RPMI8226 (cell line): ENCODE measurements at places on chromosomes 1 and 21.

GRCh38 chr1:77188770-77189169 lies 30.5 kb downstream of the PIGK start:
- DNase-seq = no peak

GRCh38 chr1:163774401-163774945 lies 452.7 kb downstream of the NUF2 start:
- DNase-seq = no peak

DNA sequence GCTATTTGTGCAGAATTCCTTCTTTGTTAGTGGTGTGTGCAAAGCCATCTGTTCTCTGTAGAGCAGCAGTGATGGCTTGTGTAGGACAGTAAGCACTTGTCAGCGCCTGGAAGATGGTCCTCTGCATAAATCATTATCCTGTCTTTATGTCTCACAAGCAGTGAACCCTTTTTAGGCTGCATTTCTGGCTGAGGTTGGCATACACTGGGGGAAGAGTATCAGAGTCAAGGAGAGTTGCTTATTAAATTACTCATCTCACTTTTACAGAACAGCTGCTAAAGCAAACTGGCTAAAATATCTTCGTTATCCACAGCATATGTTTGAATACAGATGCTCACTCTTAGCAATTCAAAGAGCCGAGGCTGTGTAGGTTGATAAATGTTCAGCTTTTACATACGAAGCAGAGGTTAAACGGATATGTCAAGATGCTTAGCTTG lies 54.6 kb upstream of the NCAM2 start:
- DNase-seq = no peak

DNA sequence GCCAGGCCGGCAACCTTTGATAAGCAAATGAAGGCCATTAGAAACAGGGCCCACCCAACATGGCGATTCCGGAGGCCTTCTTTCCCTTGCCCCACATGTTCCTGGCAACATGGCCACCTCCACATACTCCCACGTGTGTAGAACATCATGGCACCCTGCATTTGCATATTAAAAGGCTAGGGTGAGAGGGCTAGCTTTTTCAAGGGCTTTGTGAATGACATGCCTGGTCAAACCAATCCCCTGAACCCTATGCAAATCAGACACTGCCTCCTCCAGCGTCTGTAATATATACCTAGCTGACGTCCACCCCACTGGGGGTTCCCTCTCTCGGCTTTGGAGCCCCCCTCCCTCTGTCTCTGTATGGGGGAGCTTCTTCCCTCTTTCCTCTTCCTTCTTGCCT lies 1.6 kb downstream of the ADCY10 start:
- DNase-seq = no peak

DNA sequence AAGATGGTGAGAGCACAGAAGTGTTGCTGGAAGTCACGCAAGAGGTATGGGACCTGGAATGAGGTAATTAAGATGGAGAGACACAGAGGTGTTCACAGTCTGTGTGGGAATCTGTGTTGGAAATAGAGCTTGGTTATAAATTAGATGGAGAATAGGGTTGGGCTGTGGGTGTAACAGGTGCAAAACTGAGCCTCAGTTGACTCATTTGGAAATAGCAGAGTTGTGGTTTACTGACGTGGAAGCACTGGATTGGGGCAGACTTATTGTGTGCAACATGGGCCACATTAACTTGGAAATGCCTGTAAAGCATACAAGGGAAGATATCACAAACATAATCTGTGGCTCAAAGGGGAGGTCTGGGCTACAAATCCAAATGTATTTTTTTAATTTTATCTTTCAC lies 13.0 kb downstream of the CAMSAP2 start:
- no peak for DNase-seq

DNA sequence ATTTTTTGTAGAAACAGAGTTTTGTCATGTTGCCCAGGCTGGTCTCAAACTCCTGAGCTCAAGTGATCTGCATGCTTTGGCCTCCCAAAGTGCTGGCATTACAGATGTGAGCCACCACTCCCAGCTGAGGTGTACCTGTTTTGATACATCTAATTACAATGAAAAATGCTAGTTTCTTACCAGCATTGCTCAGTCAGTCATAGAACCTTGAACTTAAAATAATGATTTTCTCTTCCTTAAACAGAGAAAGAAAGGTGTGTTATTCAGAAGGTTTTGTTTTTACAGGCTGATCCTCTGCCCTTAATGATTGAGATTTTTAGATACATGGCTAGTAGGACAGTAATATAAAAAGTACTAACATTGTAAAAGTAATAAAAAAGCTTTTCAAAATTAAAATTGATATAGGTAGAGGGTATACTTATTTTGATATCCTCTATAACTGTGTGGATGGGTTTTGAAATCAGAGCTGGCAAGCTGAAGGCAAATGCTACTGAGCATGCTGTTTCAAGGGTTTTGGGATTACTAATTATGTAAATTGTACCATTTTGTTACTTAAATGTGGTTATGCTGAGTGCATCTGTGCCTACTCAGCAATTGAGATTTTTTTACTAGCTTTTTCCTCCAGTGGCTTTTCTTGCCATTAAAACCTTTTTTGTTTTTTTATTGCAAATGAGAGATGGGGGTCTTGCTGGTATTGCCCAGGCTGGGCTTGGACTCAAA lies 16.1 kb downstream of the PRRC2C start:
- no peak for DNase-seq

- no peak for DNase-seq
These were observed 16.0 kb downstream of the KRTAP19-8 start for GRCh38 chr21:31022306-31022705.

- DNase-seq = no peak
These were observed 69.1 kb upstream of the TEKT2 start for GRCh38 chr1:36014722-36015220.

DNA sequence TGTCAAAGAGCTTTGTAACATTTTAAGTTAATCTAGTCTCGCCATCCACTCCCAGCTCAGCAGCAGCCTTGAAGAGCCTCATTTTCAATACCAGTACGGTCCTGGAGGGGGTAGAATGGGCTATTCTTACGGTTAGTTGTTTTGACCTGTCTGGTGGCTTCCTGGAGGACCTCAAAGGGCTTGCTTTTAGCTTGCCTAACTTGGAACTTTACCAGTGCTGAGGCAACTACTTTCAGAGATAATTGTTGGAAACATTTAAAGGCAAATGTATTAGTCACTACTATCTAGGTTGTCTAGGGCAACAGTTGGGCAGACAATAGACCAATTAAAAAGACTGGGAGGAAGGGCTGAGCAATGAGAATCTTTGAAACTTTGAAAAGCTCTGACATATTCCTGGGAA lies 56.0 kb downstream of the TTLL7 start:
- no peak for DNase-seq

DNA sequence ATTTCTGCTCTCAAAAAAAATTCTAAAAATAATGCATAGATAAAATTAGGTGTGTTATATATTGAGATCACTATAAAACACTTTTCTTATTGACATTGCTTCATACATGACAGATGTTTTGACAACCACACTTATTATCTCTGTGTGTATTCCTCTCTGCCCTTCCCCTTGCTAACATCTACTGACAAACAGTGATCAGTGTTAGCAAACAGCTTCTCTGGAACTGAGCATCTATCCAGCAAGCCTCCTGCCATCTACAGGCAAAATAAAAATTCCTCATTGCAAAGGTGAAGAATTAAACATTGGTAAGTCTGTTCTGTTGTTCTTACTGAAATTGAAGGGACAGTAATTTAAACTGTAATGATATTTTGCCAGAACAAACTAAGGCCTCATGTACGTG lies 2153.9 kb downstream of the NCAM2 start:
- DNase-seq = no peak

- peak; percentile 37 for DNase-seq
These were observed 10.1 kb upstream of the TFF1 start for GRCh38 chr21:42376338-42376982.

DNA sequence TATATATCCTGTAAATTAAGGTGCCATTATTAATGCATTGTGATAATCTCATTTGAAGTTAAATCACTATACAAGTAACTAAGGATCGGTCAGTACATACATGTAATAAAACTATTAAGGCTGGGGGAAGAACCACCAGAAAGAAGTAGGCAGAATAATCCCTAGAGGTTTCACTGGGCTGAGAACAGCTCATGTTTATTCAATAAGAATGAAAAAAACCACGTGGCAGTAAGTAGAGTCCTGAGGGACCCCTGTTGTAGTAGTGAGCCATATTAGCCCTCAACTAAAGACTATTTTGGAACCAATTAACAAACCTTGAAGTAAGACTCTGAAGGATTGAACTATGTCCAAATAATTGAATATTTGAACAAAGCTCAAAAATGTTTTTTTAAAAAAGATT lies 46.9 kb upstream of the ADAM30 start:
- no peak for DNase-seq

DNA sequence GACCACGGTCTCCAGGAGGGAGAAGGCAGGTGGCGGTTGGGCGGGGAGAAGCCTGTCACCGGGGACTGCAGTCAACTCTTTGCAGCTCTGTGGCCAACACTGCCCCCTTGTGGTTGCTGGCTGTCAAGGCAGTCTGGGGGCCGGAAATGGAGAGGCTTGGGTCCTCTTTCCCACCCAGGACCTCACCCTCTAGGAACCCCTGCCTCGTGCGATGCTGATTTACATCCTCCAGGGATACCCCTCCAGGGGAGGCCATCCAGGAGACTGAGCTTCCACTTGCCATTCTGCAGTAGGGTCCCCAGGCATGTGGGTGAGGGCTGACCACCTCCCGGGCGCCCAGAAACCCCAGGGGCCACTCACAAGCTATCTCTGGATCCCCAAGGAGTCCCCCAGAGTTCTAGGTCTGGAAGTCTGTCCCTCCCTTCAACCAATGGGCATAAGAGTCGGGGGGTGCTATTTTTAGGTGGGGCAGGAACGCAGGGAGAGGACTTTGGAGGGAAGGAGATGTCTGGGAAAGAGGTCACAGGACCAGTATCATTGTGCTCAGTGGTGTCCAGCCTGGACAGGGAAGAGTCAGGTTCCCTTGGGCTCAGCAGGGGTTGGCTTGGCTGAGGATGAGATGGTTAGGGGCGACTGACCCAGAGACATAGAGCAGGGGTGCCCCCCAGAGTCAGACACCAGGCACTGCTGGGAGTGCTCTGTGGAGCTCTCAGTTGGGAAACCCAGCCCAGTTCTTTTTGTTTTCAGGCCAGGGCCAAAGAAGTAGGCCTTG lies 7.1 kb upstream of the GPR61 start:
- peak; percentile 69 for DNase-seq

GRCh38 chr1:98429965-98430443 lies 231.5 kb upstream of the SNX7 start:
- no peak for DNase-seq

GRCh38 chr1:52003877-52004276 lies 13.4 kb upstream of the RAB3B start:
- no peak for DNase-seq

DNA sequence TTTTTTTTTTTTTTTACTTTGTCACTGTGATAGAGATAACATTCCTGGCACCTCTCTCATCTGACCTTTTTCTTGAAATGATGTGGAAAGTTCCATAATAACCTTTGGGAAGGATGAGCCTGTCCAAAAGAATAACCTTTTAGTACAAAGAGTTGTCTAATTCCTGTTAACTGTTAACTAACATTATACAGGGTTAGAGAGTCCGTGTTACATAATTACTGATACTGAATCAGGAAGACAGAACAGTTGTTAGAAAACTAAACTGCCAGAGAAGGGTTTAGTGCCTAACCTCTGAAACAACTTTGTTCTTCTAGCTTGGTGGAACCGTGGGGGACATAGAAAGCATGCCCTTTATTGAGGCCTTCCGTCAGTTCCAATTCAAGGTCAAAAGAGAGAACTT lies 8.8 kb downstream of the CTPS1 start:
- DNase-seq = no peak

DNA sequence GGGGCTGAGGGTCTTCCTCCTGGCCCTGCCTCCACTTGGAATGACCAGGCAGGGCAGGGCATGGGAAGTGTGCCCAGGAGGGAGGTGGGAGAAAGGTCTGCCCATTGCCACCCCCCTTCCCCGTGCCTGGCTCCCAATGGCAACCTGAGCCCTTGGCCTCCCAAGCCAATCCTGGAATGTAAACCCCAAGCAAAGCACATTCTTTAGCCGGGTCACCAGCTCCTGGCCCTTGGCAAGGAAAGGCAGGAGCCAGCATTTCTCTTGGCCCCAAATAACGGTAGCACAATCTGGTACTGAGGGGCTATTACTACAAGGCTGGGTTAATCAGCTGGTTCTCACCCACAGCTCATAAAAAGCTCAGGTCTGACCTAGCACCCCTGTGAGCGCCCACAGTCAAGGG lies 6.9 kb upstream of the NUAK2 start:
- DNase-seq = no peak

GRCh38 chr1:190373705-190374336 lies 103.8 kb downstream of the BRINP3 start:
- DNase-seq = peak; percentile 36

DNA sequence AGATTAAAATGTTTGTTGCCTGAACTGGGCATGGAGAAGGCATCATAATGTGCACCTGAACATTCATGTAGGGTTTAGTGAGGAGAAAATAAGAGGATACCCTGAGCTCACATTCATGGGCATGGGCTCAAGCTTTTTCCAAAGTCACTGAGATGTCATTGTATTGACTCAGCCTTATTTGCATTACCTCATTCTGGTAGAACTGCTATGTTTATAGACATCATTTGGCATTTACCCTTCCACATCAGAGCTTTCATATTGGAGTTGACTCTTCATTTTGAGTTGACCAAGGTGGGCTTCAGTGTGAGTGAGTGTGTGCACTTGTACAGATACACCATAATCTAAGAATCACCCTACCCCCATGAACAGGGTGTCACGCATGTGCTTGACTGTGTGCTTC lies 143.2 kb downstream of the PBX1 start:
- DNase-seq = no peak

DNA sequence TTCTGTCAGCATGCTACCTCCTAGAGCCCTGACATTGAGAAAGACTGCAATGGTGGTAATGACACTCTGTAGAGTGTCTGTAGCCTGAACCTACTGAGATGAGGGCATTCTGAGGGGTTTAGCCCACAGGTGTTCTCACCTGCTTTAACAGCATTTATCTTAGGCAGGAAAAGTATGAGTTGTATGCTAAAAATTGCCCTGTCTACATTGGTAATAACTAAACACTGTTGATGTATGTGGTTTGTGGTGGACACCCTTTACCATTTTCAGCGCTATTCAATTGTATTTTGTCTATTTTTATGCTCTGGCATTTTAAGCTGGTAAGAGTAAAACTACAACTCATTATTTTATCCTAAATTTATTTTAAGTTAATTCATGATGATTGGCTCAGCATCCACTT lies 10.0 kb downstream of the PYHIN1 start:
- DNase-seq = no peak

- DNase-seq = no peak
These were observed 805 bp downstream of the CYB5R1 start for GRCh38 chr1:202966006-202966898.

DNA sequence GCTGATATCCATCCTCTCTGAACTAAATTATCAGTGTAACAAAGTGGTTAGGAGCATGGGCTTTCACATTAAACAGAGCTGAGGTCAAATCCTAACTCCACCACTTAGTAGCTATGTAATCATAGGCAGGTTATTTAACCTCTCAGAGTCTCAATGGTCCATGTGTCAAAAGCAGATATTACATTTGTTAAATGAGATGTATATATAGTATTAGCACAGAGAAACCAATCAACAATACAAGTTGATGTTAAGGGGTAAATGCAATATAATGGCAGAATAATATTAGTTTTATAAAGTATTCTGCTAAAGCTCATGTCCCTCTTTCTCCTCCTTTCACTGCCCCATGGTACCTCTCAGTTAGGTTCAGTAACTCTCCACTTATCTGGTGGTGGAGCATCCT lies 27.2 kb downstream of the DBT start:
- no peak for DNase-seq

GRCh38 chr1:200240656-200241055 lies 169.2 kb downstream of the ZNF281 start:
- DNase-seq = no peak

GRCh38 chr1:203038217-203038741 lies 12.0 kb downstream of the PPFIA4 start:
- DNase-seq = peak; percentile 91
